ENCODE measurements at places on chromosomes 12 and 14.

DNA sequence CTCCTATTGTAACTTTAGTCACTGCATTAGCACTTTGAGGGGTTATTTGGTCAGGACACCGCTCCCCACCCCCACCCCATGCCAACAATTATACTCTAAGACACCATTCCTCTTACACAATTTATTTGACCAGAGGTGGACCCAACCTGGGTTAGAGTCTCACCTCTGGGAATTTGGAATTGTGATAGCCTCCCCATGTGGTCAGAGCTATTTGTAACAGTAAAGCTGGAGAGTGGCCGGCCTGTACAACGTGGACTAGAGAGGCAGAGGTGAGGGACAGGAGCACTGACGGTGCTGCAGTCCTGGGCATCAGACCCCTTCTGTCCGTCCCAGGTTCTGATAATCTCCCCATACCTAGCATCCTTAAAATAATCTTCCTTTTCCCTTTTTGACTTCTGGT, 3.3 kb upstream of the HAL start:
- no peak for DNase-seq

- DNase-seq = no peak
Measured at GRCh38 chr12:54126029-54126695, 62.6 kb downstream of the SMUG1 start.

- no peak for DNase-seq
Measured at GRCh38 chr12:49720214-49720613, 13.0 kb upstream of the FMNL3 start.

- no peak for DNase-seq
Measured at GRCh38 chr12:28026701-28027100, 54.2 kb upstream of the PTHLH start.

- no peak for DNase-seq
Measured at GRCh38 chr12:48630346-48630745, 51.7 kb downstream of the KANSL2 start.

DNA sequence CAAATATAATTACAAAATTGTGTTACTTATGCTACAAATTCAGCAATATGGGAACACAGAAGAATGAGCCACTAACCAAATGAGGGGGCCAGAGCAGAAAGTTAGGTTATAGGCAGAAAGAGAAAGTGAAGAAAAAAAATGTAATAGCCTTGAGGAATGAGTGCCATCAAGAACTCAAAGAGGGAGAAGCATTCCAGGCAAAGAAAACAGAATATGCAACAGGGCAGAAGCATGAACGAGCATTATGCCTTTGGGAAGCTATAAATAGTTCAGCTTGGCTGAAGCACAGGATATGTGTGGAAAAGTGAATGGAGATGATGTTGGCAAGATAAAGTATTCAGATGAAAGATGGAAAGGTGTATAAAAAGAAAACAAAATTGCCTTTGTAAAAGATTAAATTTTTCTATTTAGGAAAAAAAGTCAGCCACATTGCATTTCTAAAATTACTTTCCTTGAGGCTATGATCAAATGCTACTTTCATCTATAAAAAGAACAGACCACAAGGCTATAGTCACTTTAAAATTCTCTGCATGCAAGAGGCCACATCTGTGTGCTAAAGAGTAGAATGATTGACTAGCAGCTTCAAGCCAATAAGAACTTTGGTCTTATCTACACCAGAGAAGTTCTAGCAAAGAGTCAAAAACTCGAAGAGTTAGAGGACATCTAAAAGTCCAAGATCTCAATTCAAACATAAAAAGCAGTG, 193.6 kb upstream of the GARIN6 start:
- no peak for DNase-seq

- DNase-seq = no peak
Measured at GRCh38 chr12:117121441-117121840, 22.2 kb upstream of the TESC start.

DNA sequence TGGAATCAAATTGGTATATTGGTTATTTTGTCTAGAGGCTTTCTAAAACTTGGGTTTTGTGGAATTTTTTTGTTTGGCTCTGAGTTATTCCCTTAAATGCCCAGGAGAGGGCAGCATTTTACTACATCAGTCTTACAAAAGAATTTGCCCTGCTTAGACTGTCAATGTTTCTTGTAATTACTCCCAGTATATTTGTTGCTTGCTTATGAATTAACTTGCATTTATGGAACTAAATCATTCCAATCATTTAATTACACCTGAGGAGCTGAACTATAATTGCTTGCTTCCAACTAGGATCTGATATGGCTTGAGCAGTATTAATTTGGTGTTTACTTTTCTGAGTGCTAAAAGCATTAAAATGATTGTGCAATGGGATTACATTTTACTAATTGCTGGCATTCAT, 48.7 kb downstream of the MIPOL1 start:
- no peak for DNase-seq
